ENCODE measurements at places on chromosomes 6 and 20.

DNA sequence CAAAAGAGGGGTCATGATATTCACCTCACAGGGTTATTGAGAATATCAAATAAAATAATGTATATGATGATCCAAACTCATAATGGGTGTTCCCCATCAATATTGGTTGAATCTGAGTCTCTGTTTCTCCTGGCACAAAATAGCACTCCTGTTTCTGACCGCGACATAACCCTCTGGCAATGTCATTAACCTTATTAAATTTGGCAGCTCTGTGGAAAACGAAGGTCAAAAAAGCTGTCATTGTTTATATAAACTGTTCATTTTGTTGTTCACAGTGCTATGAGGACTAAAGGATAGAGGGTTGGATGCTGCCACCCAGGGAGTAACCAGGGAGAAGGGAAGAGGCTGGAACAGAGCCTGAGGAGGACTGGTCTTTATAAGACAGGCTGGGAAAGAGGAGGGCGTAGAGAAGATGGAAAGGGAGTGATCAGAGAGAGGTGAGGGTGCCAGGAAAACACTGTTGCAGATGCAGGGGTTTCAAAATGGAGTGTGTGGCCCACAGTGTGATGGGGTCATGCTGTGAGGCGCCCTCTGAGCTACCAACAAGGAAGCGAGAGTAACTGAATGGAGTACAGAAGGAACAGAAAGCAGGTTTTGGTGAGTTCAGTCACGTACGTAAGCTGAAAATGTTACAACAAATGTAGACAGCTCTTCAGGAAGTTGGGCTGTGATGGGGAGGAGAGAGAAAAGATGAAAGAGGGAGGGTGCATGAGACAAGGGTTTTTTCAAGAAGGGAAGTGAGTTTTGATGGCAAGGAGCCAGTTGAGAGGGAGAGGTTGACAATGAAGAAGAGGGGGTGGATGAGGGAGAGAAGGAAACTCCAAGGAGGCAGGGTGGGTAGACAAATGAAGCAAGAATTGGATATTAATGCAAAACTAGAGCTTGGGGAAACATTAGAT, 251.6 kb upstream of the TAB2 start:
- DNase-seq = no peak

DNA sequence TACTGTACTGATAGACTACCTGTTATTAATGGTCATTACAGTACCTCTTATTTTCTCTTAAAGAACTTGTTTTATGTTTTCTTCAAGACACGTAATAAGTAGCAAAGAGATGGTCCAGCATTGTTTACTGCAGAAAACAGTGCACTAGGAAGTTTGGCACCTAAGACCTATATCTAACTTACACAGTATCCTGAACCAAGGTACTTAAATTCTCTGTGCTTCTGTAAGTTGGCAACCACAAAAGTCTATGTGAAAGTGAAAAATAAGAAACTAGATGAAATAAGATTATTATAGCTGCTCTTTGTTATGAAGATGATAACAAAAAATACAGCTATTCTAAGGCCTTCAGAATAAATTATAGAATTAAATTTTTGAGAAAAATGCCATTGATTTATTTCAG, 411.7 kb upstream of the SOX4 start:
- no peak for DNase-seq

- DNase-seq = no peak
These were observed 226.1 kb upstream of the GMDS start for GRCh38 chr6:2471472-2471871.

DNA sequence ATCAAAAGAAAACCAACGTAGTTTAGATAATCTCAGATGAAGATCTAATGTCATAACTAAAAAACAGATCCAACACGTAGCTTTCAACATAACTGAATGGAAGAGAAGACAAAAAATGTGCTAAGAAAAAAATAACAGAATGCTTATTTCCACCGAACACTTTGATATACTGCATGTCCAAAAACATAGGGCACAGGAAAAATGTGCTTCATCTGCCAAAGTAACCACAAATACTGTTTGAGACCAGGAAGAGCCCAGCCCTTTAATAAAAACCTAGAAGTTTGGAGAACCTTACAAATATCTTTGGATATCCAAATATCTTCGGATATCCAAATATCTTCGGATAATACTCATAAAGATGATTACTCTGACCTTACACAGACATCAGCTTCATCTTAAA, 19.8 kb downstream of the LAMA4 start:
- DNase-seq = no peak

DNA sequence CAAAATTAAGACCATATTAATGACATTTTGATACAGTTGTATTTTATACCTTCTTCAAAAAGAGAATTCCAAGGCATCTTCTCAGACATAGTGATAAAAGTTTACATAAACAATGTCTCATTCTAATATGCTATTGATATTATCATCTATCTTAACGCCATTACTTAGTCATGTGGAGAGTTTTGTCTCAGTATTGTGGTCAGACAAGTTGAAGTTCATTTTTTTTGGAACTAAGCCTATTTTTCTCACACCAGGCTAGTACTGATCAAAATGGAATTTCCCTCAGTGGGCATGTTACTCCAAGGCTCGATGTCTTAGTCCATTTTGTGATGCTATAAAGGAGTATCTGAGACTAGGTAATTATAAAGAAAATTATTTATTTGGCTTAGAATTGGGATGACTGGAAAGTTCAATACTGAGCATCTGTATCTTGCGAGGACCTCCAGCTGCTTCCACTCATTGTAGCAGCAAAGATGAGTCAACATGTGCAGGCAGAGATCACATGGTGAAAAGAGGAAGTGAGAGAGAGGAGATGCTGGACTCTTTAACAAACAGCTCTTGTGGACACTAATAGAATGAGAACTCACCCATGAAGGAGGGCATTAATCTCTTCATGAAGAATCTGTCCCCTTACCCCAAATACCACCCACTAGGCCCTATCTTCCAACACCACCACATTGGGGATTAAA, 825.5 kb upstream of the MANEA start:
- DNase-seq = no peak

DNA sequence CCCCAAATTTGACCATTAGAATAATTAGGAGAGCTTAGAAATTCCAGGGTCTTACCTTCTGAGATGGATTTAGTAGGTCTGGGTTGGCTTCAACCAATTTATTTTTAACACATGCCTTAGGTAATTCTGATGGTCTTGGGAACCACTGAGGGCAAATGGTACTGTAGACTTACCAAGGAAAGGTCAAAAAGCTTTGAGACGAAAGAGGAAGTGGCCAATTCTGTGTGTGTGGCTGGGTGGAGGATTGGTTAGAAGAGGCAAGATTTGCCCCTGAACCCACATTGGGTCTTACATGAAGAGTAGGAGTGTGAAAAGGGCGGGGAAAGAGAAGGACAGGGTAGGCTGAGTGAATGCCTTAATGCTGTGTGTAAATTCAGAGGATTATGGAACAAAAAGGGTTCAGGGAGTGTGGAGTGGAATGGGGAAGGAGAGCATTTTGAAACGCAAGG, 2.7 kb downstream of the ITCH start:
- no peak for DNase-seq

DNA sequence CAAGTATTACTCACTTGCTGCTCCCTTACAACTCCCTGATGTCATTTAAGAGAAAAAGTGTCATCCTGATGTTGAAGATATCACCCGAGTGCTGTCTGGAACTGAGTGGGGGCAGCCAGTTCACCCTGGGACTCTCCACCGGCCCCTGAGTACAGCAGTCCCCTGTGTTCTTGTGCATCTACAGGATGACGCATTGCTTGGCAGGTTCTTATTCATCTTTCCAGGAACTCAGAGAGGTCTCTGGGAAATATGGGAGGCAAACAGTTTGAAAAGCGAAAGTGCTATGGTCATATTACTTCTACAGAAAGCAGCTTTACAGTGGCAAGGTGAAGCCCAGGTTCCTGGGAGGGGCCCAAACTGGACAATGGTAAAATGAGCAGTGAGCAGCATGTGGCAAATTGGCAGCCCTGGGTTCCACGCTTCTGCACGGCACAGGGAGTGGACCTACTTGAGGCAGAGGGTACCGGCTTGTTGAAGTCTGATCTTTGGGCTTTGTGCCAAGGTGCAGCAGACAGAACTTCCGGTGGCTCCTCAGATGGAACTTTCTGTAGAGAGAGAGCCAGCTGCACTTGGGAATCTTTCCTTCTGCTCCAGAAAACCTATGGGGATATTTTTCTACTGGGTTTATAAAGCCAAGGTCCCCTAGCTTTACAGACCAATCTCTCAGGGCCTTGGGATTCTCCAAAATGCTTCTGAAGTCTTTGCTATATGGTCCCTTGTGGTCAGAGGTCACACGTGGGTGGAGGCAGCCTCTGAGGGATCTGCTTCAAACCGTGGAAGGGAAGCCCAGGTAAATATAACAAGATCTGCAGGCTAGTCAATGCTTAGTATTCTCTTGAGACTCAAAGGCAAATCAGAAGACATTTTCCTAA, 128.3 kb downstream of the MAP3K7 start:
- no peak for DNase-seq

DNA sequence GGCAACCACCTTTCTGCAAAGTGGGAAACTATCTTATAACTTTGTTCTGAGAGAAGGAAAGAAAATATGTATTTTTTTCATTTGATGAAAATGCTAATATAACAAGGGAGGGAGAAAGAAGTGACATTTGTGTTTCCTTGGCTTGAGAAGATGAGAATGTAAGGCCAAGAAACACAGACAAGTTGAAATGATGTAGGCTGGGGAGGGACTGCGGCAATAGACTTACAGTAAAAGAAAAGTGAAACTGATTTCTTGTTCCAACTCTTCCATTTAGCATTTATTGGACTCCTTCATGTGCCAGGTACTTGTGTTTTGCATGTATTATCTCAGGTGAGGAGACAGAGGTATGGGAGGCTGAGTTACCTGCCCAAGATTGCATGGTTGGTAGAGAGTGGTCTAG, 130.9 kb downstream of the CARMIL1 start:
- DNase-seq = no peak

- DNase-seq = no peak
These were observed 145.3 kb downstream of the AIG1 start for GRCh38 chr6:143205991-143206390.

DNA sequence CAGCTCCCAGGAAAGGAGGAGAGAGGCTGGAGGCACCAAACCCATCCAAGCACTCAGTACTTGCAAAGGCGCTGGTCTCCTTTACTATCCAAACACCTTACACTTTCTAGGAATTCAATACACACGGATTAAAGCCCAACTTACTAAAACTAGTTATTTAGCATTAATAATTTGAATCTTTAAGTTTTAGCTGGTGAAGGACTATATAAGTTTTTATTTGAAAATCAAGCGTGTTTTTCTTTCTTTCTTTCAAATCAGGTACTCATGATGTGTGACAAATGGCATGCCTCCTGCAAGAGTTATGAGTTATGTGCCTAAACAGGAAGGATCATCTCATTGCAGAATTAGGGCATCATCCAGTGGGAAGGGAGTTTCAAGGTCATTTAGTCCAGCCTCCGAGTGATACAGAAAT, 263.7 kb downstream of the ADGB start:
- no peak for DNase-seq

GRCh38 chr20:23094927-23095326, 8.8 kb upstream of the CD93 start:
- DNase-seq = no peak

DNA sequence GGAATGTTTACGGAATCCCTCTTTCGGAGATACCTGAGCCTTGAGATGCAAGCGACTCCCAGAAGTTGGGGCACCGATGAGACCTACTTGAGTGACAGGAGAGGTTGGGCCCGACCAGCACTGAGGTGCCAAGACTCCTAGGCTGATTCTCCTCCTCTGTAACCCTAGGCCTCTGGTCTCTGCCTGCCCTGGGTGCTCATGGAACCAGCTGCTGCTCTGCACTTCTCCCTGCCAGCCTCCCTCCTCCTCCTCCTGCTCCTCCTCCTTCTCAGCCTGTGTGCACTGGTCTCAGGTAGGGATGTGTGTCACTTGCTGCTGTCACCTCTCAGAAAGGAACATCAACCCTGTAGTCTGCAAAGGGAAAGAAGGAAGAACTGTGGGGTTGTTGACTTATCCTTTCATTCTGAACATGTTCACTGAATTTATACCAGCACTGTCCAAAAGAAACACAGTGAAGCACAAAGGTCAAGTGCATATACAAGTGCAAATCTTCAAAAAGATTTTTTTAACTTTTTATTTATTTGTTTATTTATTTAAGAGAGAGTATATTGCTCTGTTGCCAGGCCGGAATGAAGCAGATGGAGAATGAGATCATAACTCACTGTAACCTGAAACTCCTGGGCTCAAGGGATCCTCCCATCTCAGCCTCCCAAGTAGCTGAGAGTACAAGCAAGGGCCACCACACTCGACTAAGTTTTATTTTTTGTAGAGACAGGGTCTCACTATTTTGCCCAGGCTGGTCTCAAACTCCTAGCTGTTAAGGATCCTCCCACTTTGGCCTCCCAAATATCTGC, 913 bp downstream of the BTN2A2 start:
- no peak for DNase-seq

DNA sequence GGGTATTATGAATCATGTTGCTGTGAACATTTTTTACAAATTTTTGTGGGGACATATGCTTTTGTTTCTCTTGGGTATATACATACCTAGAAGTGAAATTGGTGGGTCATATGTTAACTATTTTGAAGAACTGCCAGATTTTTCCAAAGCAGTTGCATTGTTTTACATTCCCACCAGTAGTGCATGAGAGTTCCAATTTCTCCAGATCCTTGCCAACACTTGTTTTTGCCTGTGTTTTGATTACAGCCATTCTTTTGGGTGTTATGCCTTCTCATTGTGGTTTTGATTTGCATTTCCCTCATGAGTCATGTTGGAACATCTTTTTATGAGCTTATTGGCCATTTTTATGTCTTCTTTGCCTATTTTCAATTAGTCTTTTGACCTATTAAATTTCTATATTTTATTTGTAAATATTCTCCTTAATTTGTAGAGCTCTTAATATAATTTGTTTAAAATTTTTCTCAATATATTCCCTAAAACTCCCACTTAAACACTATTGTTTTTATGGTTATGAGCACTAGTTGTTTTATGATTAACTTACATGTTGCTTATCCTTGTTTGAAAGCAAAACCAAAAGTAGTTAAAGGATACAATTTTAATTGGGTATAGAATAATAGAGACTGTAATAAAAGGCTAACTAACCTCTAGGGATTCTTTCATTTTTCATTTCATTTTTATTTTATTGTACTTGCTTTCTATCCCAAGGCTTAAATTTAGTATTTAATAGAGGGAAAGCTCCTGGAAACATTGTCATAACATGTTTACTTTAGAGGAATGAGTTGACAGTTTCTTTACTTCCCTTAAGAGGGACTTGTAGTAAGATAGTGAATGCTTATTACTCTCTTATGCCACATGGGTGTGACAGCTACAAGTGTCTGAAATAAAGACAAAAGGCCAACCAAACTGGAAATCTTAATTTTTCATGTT, 5.5 kb downstream of the UBR2 start:
- no peak for DNase-seq

DNA sequence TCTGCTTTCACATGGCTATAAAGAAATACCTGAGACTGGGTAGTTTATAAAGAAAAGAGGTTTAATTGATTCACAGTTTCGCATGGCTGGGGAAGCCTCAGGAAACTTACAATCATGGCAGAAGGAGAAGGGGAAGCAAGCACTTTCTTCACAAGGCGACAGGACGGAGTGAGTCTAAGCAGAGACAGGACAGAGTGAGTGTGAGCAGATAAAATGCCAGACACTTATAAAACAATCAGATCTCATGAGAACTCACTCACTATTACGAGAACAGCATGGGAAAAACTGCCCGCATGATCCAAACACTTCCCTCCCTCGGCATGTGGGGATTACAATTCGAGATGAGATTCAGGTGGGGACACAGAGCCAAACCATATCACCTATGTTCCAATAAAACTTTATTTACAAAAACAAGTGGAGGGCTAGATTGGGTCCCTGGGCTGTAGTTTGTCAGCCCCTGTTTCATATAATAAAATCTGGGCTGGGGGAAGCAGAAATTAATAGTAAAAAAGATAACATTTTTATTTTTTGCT, 37.1 kb upstream of the CTAGE9 start:
- DNase-seq = no peak
